Effector memory CD8-positive, alpha-beta T cell (primary cell): ENCODE measurements at places on chromosomes 7 and 10.
A peak's percentile ranks its signal among the peaks of the same experiment; 100 is the strongest.

GRCh38 chr7:94228223-94228622 is 166.5 kb upstream of the COL1A2 start:
- DNase-seq, result no peak

- DNase-seq, result no peak
Measured at GRCh38 chr10:118017850-118018249, 28.9 kb downstream of the RAB11FIP2 start.

DNA sequence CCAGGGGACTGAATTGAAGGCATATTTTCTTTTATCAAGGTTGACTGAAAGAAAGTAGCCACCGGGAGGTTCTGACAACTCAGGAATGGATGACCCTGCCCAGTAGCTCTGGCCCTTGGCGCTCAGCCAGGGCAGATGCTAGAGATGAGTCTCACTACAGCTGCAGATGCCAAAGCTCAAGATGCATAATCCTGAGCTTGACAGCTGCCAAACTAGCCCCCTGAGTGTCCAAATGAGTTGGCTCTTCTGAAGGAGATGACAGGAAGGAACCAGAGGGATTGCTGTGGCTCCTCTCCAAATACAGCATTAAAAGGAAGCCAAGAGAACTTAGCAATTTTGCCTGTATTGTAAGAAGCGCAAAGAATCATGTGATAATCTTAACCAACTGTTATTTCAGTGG is 78.4 kb downstream of the NXPH1 start:
- no peak for DNase-seq

DNA sequence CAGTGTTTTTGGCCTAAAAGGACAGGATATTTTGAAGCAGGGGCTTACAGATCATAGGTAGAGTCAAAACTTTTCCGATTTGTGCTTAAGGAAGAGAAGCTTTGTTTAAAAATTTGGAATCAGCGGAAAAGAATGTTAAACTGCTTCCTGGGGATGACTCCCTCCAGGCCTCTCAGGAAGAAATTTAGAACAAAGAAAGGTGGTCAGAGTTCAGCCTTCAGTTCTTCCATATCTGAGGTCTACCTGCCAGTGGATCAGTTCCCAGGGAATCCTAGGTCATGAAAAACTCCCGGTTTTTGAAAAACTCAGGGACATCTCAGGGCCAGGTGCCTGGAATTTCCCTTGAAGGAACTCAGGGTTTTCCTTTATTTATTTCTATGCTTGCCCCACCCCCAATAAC is 100.3 kb downstream of the MCU start:
- no peak for DNase-seq

DNA sequence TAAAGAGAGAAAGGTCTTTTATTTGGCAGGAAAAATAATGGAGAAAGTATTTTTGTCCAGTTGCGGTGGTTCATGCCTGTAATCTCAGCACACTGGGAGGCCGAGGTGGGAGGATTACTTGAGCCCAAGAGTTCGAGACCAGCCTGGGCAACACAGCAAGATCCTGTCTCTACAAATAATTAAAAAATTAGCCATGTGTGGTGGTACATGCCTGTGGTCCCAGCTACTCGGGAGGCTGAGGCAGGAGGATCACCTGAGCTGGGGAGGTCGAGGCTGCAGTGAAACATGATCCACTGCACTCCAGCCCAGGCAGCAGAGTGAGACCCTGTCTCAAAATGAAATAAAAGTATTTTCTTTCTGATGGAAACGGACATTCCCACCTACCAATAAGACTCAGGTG is 77.8 kb upstream of the MKRN1 start:
- no peak for DNase-seq

- DNase-seq, result no peak
Measured at GRCh38 chr7:107922886-107923285, 31.9 kb downstream of the DLD start.

- peak; percentile 69 for DNase-seq
Measured at GRCh38 chr7:73606801-73607691, 17.3 kb downstream of the MLXIPL start.

GRCh38 chr10:32000937-32001336 is 55.3 kb downstream of the KIF5B start:
- DNase-seq, result no peak

- DNase-seq, result no peak
Measured at GRCh38 chr10:114087655-114088054, 44.0 kb downstream of the ADRB1 start.

GRCh38 chr7:137408126-137408525 is 64.6 kb upstream of the PTN start:
- no peak for DNase-seq
